ENCODE measurements at places on chromosomes 1 and 21. TPM values are rescaled to one million over a fixed set of nuclear protein-coding genes. Genes with fewer than 3 reads are reported as not detected.

DNA sequence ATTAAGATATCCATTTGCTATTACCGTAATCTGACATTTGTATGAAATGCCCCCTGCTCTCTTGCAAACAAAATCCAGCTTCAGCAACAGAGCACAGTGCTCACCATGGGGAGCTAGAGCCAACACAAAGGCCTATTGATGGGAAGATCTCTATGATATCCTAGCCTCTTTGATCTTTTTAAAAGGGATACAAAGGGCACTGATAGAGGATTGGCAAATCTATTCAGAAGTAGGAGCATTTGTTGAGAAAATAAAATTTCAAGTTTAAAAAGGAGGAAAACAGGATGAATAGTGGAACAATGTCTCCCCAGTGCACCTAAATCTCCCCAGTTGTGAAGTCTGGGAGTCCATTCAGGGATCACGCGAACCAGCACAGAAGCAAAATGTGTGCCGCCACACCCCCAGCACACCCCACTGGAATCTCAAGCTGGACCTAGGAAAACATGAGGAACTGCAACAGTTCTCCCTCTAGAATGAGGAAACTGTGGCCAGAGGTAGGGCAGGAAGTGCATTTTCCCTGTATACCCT, 32.2 kb downstream of the MRAP start:
- no peaks in the 10 kb centered on the region for H3K4me1 ChIP-seq
- H3K4me3 ChIP-seq = no peak overlapping the region
- no peak for DNase-seq
- peaks cover 4% of the 10 kb centered on the region for H3K27me3 ChIP-seq

DNA sequence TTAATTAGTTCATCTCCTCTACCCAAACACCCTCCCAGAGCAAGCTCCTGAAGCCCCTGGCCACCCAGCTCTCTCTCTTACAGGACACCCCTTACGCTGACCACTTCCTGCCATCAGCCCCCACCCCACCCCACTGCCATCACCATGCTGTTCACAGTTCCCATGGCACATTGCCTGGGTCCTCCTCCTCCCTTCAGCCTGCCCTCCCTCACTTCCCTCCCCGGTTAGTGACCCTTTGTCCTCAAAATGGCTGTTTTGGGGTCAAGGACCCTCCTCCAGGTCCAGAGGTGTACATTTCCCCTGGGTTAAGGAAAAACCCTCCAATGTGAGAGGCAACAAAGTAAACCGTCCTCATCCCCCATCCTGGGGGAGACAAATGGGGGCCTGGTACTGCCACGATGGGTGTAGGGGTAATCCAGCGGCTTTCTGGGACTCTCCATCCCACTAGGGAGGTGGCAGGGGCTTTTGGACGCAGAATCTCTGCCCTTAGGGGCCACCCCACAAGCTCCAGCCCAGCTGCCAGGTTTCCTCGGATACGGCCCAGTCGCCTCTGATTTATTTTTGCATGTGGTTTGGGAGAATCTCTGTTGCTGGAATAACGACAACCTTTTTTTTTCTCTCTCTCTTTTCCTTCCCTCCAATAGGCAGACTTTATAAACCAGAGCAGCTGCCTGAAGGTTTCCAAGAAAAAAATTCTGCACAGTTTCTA, 8.5 kb downstream of the CAMK2N1 start:
- no peak overlapping the region for H3K4me3 ChIP-seq
- no peaks in the 10 kb centered on the region for H3K36me3 ChIP-seq
- peaks cover 8% of the 10 kb centered on the region for H3K27me3 ChIP-seq

DNA sequence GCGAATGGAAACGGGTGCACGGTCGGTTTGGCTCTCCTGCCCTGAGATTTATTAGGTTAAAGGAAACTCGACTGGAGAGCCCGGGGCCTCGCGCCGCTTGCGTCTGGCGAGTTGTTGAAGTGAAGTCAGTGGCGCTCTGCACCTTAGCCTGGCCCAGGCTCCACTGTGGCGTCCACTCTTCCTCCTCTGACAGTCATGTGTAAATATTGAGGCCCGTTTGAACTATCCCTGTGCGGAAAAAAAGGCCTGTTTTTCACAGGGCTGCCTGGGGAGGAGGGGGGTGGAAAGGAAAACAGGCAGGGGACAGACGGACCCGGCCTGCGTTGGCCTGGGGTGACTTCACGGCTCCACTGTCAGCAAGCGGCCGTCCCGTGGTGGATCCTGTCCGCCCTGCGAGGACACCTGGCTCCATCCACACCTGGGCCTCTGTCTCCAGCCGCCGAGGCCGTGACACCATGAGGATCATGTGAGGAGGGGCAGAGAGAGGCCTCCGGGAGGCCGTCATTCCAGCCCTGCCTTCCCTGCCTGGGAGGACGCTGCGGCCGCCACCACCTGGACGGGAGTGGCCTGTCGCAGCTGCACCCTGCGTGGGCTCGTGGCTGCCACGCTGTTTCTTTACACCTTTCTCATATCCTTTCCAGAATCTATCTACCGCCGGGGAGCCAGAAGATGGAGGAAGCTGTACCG, 59.8 kb downstream of the FAAP20 start:
- H3K27ac ChIP-seq = no peak overlapping the region
- H3K4me3 ChIP-seq = no peak overlapping the region
- peaks cover 14% of the 10 kb centered on the region for H3K4me1 ChIP-seq
- no peaks in the 10 kb centered on the region for H3K36me3 ChIP-seq
- H3K27me3 ChIP-seq = no peaks in the 10 kb centered on the region

DNA sequence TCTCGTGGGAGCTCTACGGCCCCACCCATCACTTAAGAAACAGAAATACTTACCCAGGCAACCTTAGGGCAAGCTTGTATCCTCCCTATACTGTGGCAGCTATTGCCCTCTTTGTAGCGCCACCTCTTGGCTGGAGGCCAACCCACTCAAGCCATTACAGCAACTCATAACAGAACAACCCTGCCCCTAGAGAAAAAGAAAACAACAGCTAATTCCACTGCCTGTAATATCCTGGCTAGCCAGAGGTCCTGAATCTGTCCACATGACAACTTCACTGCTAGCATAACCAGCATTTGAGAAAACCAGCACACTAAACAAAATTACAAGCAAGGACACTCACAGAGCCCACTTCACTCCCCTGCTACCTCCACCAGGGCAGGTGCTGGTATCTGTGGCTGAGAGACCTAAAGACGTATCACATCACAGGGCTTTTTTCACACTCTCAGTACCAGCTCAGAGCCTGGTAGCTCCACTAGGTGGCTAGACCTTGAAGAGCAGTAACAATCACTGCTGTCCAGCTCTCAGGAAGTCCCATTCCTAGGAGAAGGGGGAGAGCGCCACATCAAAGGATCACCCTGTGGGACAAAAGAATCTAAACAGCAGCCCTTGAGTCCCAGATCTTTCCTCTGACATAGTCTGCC, 14.5 kb upstream of the MX1 start:
- no peak for DNase-seq
- no peak overlapping the region for H3K27ac ChIP-seq
- H3K36me3 ChIP-seq = peaks cover 41% of the 10 kb centered on the region
- no peaks in the 10 kb centered on the region for H3K27me3 ChIP-seq
- H3K4me3 ChIP-seq = no peak overlapping the region

DNA sequence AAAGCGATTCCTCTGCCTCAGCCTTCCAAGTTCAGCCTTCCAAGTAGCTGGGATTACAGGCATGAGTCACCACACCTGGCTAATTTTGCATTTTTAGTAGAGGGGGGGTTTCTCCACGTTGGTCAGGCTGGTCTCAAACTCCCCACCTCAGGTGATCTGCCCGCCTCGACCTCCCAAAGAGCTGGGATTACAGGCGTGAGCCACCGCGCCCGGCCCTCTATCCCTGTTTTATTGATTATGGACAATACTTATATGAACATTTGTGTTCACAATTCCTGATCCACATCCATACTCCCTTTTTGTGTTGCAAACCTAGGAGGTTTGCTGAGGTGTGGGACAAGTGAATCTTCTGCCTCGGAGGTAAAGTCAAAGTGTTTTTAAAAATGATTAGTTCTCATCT, 245.3 kb downstream of the GREM2 start:
- H3K4me3 ChIP-seq = no peak overlapping the region
- H3K36me3 ChIP-seq = no peaks in the 10 kb centered on the region
- H3K27me3 ChIP-seq = no peaks in the 10 kb centered on the region
- no peak for DNase-seq
- H3K27ac ChIP-seq = no peak overlapping the region
- H3K4me1 ChIP-seq = no peaks in the 10 kb centered on the region

CHRM3 gene
- not detected for polyA plus RNA-seq

PODN gene
- 4.3 TPM for polyA plus RNA-seq

KCNH1 gene
- polyA plus RNA-seq = not detected

CRYAA gene
- not detected for polyA plus RNA-seq
